Epithelial cell of proximal tubule (primary cell): ENCODE measurements at places on chromosomes 13 and 19.
A peak's percentile ranks its signal among the peaks of the same experiment; 100 is the strongest.

DNA sequence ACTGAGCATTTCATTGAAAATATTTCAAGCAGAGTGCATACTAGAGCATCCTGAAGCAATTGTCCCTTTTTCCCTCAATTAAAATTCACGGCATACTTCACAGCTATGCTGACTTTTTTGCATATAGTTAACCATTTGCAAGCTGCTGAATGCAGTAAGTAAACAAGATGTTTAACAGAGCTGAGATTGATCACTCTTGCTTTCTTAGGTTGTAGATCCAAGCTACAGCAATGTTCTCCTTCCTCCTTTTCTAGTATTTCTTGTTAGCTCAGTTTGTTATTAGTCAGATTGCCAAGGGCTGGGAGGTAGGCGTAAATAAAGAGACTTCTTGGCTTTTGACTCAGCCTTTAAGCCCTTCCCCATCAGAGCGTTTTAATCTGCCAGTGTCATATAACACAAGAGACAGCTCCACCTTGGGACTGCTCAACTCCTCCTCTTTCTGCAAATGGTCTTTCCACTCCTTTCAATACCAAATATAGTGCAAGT is at the start of gene SLITRK6:
TSS of gene SLITRK6 (minus strand) at position 323 of the 486 bp plus-strand sequence. CDS start 2,911 bp downstream, outside the sequence.
- DNase-seq = no peak

DNA sequence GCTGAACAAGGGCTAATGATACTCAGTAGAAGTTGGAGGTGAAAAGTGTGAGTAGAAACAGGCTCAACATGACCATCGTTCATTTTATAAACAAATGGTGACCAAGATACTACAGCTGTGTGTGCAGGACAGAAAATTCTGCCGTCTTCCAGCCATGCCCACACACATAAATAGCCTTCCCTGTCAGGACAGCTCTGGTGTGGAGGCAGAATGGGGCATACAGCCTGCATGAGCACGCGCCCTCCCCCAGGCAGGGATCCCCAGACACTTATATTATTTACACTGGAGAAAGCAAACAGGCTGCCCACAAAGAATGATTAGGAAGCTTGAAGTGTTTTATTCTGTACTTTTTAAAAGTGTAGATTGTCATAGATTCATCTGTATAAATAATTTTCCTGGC is 20.4 kb downstream of the GJA3 start:
- DNase-seq = no peak

DNA sequence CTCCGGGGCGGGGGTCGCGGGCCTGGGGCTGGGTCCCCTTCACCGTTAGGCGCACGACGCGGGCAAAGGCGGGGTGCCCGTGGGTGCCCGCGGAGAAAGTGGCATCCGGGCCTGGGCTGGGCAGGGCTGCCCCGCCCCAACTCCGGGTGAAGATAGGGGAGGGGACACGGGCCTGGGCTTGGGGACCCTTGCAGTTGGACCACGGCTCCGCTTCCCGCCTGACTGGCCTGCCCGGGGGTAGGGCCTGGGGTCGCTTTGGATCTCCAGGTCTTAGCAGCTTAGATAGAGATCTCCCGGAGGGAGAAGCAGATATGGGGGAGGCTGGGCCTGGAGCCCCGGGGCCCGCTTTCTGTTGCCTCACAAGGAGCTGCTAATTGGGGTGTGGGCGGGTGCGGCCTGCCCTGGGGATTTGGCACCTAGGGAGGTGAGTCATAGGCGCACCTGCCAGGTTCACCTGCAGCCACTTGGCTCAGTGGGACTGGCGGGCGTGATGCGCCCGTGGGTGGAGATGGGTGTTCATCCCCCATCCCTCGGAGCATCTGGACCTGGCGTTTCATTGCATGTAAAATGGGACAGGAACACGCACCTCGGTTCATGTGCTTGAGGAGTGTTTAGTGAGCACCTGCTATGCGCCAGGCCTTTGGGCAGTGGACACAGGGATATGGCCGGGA is 585 bp downstream of the MAP1S start:
- DNase-seq = no peak

GRCh38 chr19:1369214-1369805 is 14.4 kb upstream of the NDUFS7 start:
- no peak for DNase-seq

- DNase-seq = peak; percentile 53
These were observed 267.1 kb downstream of the KLF5 start for GRCh38 chr13:73325723-73326558.

DNA sequence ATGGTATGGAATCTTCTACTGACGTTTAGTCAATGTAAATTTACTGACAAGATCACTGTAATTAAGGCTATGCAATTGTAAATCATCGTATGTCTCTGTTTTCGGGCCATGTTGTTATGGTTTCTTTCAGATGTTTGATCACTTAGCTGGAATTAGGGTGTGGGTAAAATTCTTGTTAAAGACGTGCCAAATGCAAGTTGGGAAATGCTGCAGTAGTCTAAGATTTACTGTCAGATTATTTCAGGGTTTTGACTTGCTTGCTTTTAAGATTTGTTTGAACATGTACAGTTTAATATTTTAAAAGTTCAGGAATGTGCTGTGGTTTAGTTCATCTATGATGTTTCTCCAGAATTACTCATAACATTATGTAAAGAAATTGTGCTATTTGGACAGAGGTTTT is 10.8 kb downstream of the NDFIP2 start:
- no peak for DNase-seq

DNA sequence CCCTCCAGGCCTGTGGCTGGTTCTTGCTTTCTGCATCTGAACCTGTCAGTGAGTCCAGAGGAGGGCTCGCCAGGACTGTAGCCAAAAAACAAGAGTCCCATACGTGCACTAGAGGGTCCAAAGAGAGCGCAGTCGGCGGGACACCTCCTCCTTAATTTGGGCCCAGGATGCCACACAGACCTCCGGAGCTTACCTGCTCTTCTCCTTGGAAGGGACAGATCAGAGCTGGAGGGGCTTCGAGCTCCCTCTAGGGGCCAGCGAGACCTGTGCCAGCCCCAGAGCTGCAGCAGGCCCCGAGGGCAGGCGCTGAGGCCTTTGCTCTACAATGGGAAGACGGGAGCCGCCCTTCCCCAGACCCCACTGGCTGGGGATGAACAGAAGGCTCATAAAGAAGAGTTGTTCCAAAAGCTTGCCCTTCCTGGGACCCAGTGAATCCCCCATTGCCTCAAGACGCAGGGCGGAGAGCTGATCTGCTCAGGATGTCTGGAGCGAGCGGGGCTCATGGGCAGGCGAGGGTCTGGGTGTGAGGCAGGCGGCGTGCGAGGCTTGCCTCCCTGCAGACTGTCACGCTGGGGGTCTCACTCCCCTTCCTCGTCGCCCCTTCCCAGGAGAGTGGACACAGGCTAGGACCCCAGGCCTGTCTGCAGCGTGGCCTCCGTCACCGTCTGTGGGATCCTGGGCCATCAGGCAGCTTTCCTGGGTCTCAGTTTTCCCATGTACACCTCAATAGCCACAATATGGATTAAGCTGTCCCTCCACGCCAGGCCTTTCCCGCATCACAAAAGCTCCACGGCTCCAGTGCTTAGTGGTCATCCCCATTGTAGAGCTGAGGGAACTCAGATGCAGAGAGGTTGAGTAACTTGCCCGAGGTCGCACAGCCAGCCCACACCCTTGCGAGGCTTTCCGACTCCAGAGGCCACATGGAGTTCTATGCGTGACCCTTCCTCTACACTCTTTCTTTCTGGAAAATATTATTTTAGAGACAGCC is 46.9 kb upstream of the VSTM2B start:
- no peak for DNase-seq

GRCh38 chr19:384799-385169 is 24.2 kb downstream of the C2CD4C start:
- no peak for DNase-seq

- DNase-seq = no peak
These were observed 24.0 kb upstream of the KBTBD6 start for GRCh38 chr13:41156620-41157019.

DNA sequence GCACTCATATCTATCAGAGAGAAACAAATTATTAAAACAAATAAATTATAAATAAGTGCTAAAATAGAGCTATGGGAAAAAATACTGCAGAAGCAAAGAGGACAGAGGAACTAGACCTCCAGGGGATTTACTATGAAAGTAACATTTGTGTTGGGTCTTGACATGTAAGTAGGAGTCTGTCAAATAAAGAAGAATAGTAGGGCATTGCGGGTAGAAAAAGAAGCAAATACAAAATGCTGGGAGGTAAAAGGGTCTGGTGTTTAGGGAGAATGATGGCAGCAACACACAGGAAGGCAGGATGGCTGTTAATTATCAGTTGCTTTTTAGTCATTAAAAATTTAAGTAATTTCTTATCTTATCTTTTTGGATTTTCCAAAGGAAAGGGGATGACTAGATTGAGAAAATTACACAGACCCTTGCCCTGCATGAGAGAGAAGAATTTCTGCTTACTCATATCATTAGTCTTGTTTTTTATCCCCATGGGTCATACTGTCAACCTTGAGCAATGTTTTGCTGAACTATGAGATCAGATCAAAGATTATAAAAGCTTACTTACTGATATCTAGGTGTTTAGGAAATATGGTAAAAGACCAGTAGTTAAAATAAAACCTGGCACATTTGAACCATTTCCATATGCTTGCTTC is 472.7 kb downstream of the DIAPH3 start:
- DNase-seq = no peak

DNA sequence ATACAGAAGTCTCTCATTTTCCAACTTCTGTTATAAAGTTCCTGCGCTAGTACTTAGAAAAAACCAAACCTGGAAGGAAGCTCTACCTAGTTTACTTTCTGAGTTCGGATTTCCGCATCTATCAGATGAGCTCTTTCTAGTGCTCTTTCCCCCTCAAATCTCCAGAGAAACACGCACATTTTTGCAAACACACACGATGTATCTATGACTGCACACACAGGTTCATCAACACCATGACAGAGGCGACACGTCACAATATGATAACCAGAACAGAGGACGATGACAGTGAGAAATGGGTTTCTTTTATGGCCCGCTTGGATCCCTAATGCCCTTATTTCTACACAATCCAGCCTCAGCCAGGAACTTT is 629 bp upstream of the LRRC63 start:
- DNase-seq = no peak

DNA sequence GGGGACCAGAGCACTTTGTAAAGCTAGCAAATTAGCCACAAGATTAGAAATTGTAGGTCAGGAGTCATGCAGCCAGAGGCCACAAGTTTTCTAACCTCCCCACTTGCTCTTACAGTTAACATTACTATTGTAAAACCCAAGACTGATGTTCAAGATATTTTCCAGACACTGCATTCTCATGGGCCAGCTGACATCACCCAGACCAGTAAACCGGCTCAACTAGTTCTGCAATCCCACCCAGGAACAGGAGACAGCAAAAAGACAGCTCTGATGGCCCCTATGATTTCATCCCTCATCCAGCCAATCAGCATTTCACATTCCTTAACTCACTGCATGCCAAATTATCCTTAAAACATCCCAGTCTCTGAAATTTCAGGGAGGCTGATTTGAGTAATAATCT is 178.5 kb downstream of the PRR20E start:
- DNase-seq = no peak

- DNase-seq = no peak
These were observed 162.3 kb upstream of the ZNF536 start for GRCh38 chr19:30209617-30210600.

- DNase-seq = no peak
These were observed 127.2 kb upstream of the ARGLU1 start for GRCh38 chr13:106695139-106695538.

GRCh38 chr19:39200066-39200802 is 3.5 kb downstream of the NCCRP1 start:
- DNase-seq = no peak

GRCh38 chr13:75506018-75506417 is 24.0 kb upstream of the TBC1D4 start:
- no peak for DNase-seq

DNA sequence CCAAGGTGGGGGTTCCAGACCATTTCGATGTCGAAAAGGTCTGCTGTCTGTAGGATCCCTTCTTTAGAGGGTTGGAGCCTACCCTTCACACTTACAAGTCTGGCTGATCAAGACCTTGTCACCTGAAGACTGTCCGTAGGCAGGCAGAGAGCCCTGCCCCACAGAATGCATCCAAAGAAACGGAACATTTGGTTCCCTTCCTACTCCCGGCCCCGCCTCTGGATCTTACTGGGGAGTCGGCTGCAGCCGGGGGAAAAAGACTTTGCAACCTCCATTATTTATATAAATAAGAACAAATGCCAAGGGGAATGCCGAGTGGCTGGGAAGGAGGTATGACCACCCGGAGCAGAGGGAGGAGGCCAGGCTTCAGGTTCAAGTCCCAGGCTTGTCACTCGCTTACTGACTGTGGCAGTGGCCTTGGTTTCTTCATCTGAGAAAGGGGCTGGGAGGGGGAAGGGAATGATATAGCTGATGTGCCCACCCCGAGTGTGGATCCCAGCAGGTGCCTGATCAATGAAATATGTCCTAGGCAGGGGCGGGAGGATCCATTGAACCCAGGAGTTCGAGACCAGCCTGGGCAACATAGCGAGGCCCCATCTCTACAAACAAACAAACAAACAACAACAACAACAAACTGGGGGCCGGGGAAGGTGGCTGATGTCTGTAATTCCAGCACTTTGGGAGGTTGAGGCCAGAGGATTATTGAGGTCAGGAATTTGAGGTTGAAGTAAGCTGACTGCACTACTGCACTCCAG is 48.7 kb downstream of the RFX2 start:
- no peak for DNase-seq

DNA sequence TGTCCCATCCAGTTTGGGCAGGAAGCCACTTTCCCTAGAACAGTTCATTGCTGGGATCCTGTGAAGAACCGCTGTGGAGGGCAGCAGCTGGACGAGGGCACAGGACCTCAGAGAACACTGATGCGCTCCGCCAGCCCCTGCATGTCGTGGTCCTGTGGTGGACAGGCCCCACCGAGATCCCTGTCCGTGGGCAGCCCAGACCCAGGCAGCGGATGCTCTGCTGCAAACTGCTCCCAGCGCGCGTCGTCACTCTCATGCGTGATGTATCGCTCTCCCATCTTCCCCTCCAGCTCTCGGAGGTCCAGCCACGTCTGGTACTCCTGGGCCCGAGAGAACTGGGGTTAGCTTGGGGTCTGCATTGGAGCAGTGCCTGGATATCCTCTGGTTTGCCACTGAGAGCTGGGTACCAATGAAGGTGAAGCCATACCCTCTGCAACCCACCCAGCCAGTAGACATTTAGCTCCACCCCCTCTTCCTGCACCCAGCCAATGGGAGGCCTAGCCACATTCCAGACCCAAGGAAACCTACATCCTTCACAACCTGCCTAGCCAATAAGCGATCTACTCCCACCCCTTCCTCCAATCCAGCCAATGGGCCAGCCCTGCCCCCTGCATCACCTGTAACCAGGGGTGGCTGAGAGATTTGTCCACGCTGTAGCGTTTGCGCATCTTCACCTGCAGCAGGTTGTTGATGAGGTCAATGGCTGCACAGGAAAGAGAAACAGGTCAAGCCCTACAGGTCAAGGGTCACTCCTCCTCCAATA is 13.6 kb upstream of the DACT3 start:
- no peak for DNase-seq

DNA sequence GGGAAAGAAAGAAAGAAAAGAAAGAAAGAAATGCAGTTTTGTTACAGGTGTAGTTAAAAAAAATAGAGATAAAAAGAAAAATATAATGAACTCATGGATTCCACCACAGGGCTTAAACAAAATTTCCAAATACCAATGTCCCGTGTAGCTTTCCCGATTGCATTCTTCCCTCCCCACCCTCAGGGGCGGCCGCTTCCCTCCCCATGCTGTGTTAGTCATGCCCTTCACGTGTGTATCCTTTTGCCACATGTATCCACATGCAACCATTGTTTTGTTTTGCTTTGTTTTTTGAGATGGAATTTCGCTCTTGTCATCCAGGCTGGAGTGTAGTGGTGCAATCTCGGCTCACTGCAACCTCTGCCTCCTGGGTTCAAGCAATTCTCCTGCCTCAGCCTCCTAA is 3.6 kb upstream of the KMT5C start:
- DNase-seq = no peak
